ENCODE measurements at places on chromosomes 6 and 20.

DNA sequence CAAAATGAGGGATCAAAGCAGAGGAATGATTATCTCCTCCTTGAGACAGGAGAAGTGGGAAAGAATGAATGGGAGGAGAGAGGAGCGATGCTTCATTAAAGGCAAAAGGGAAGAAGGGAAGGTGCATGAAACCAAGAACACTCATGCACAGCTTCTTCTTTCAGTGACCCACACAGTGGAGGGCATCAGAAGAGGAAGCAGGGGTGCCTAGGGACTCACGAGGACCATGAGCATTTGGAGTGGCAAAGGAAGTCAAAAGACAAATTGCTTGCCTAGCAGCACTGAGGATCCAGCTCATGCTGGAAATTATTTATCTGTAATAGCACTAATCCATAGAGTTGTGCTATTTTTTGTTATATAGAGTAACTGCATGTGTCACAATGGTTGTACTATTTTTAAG lies 66.1 kb downstream of the SMLR1 start:
- DNase-seq = no peak

DNA sequence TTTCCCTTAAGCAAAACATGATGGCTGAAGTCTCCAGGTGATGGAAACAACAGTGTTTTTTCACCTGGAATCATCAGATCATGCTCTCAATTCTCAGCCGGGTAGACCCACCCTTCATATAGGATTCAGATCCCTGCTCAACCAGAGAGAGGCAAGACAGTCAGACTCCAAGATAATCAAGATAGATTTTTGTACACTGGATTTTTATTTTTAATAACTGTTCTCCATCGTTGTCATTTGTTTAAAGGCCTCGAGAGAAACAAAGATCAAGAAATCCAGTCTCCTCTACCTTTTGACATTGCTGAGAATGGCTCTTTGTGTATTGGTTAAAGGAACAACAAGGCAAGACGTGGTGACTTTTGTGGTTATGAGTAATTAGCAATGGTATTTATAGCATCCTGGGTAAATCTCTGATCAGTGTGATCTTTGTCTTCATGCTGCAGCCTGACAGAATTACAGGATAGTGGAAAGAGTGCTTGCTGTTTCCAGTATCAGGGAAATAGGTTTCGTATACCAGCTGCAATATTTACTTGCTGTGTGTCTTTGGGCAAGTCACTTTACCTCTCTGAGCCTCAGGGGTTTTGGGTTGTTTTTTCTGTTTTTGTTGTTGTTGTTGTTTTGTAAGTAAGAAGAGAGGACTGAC lies 29.9 kb downstream of the ID4 start:
- DNase-seq = no peak

DNA sequence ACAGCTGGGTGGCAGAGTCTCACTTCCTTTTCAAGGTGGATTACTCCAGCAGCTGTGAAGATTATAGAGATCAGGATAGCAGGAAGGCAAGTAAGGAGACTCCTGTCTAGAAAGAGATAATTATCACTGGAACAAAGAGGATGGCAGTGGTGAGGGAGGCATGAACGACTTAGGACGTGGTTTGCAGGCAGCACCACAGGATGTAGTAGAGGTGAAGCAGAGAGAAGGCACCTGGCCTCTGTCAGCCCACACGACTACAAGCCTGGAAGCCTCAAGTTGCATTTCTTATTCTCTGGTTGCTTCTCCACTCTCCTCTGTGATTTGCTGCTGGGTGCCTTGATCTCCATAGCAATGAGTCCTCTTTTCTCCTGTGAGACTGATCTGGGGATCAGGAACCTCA lies 62.7 kb downstream of the TSHZ2 start:
- DNase-seq = no peak

DNA sequence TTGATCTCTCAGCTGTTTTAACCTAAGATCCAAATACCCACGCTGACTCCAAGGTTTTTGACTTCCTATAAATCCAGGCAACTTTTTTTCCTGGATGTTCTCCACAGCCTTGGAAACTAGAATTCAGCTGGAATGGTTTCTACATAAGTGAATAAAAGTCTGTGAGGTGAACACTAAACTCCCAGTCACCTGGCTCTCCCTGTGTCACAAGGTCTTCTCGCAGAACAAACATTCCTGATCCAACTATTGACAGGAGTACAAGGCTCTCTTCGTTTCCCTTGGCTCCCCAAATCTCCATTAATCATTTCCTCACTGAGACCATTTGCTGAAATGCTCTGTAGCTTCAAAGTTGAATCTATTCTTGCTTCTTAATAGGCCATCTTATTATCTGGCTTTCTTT lies 265.7 kb downstream of the ADGRG6 start:
- no peak for DNase-seq

- DNase-seq = no peak
These were observed 215.1 kb downstream of the DLL1 start for GRCh38 chr6:170075659-170076223.

GRCh38 chr6:132868057-132868456 lies 53.7 kb downstream of the RPS12 start:
- DNase-seq = no peak

- DNase-seq = no peak
These were observed 13.5 kb downstream of the DLGAP4 start for GRCh38 chr20:36319356-36320260.

DNA sequence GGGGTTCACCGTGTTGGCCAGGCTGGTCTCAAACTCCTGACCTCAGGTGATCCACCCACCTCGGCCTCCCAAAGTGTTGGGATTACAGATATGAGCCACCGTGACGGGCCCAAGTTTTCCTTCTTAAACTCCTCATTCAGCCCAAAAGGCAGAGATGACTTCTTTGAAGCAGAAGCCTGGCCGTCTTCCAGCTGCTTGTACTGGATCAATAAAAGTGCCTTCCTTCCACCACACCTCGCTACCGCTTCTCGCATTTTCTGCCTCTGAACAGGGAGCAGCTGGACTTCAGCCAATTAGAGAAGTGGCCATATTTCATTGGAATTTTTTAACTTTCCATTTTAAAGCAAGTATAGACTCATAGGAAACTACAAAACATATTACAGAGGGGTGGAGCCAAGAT lies 241.1 kb downstream of the PREX1 start:
- DNase-seq = no peak

DNA sequence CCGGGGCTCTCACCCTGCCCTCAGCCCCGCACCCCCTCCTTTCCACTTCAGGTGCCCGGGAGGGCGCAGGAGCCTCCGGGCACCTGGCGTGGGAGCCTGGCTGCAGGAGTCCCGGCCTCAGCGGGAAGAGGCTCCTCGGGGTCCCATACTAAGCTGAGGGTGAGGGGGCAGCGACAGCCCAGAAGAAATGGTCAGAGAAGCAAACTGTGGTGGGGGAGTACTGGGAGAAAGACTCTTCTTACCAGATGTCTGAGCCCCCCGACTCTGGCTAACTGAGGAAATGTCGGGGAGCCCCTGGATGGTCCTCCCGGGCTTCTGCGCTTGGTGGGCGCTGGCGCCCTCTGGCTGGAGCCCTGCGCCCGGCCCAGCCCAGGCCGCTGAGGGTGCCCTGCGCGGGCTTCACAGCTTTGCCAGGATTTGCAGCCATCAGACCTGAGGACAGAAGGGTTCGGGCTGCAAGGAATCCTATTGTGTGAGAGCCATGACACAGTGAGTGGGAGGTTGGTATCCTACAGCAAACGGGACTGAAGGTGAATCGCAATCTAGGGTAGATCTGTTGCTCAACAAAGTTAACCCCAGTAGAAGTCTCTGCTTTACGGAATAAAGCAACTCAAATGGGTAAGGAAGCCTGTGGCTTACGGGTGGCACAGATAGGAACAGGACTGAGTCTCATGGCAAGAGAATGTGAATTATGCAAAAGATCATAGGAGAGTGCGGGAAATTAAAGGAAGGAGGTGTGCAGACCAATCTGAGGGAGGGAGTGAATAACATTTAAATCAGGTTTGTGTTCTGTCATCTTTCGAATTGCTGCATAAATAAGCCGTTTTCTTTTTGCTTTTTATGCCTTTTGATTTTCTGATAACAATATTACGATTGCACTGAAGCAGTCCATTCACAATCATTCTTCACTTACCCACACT lies 639 bp upstream of the RCAN2 start:
- no peak for DNase-seq

DNA sequence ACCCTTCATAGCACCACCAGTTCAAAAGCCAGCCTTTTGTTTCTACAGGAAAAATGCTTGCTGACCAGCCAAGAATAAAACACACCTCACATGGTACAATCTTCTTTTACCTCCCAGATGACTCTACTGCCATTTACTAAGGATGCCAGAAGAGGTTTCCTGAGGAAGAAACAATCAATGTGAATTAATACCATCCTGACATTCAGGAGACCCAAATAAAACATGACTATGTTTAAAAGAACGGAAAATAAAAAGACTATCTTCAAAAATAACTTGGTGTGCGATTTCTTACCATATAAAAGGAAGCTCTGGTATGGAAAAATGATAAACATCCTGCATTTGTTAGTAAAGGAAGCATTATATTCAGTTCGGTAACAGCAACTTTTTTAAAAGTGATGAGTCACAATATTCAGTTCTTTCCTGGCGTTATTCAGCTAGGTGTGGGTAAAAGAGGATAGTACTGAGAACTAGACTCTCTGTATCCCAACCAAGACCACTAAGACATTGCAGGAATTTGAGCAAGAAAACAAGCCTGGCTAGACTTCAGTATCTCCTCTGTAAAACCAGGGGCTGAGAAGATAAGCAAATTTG lies 16.3 kb downstream of the COL21A1 start:
- no peak for DNase-seq

DNA sequence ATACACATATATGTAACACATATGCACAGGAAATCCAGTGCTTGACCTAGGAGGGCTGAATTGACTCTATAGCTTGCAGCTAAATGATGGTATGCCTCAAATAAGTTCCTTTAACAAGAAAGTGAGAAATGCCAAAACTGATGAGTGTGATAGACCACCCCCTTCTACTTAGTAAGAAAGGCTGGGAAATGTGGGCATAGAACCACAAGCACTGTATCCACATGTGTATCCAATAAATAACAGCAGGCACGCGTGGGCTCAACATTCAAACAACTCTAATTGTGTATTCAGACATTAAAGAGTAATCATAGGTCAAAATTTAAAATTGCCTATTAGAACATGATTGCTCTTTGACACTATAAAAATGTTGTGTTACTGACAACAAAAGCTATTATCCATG lies 54.1 kb downstream of the FAM83B start:
- DNase-seq = no peak

DNA sequence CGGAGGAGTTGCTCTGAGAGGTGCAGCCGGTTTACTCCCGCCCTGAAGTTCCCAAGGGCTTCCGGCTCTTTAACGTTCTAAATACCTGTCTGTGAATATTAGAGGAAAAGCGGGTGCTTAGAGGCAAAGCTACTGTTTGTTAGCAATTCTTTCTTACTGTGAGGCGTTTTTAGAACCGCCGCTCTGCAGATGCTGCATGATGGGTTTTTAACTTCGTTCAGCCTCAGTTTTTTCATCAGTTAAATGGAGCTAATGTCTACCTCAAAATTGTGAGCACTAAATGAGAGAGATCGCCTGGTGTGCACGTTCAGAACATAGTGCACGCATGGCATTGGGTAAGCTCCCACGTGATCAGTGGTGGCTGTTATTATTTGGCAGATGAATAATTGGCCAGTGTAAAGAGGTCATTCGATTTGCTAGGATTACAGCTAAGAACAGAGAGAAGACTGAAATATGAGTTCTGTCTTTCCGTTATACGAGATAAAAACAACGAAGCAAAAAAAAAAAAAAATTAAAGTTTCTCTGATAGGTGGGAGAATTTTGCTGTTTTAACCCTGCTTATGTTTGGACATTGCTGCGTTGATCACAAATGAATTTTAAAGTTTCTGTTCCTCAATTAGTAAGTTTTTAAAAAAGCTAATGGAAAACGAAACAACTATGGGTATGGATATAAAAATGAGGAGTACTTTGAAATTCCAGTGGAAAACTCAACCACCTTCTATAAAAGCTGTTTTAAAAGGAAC lies 660 bp upstream of the TFB1M start:
- peak; percentile 77 for DNase-seq

DNA sequence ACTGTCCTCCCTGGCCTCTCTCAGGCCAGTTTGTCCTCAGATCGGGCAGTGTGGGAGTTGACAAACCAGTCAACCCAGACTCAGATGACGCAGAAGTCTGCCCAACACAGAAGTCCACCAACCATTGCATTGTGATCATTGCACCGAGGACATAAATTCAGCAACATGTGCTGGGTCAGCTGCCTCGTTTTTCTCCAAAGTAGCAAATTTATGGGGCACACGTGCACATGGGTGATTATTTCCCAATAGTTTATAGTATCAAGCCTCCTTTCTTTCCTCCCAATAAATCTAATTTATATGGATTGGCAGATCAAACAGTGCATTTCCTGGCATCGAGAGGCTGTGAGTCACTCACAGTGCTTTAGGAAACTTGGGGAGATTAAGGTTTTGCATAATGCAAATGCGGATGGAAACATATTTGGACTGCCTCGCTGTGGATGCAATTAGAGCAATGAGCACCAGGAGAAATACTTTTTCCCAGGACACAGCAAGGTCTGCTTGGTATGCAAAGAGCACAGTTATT lies 413.7 kb upstream of the SULF2 start:
- no peak for DNase-seq

GRCh38 chr6:26223650-26224546 lies 136.7 kb downstream of the HFE start:
- DNase-seq = peak; percentile 86
